CD4-positive, alpha-beta T cell treated with Interleukin-12 subunit alpha and Interleukin-12 subunit beta, for 1 hour (primary cell): ENCODE measurements at places on chromosomes 1 and 21.
A peak's percentile ranks its signal among the peaks of the same experiment; 100 is the strongest.

DNA sequence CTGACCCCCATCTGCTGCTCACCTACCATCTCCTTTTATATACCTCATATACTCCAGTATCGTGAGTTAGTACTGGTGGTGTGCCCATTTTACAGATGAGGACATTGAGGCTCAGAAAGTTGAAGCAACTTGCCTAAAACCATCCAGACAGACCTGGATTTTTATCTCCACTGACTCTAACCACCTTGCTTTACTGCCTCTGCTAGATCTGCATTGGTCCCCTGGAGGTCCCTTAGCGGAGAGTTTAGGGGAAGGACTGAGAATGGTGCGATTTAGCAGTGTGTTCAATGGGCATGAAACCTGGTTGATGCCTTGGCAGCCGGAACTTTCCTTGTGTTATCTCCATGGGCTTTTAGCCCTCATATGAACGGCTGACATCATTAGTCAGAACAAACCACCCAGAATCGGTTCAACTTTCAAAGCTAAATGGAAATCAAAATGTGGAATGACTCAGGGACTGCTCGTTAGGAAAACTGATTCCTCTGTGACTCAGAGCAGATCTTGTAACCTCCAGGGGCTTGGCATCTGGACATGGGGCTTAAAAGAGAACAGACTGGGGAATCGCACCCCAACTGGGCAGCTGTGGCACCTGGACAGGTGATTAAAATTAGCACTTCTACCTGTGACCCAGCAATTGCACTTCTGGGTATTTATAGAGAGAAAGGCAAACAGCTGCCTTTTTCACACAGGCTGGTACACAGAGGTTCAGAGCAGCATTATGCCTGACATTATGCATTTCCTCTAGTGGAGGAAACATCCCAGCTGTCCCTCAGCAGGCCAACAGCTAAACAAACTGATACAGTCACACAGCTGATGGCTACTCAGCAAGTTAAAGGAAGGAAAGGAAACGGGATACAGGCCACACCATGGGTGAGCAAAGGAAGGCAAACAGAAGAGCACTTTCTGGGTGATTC lies 25.3 kb downstream of the TMEM51 start:
- no peak for DNase-seq

DNA sequence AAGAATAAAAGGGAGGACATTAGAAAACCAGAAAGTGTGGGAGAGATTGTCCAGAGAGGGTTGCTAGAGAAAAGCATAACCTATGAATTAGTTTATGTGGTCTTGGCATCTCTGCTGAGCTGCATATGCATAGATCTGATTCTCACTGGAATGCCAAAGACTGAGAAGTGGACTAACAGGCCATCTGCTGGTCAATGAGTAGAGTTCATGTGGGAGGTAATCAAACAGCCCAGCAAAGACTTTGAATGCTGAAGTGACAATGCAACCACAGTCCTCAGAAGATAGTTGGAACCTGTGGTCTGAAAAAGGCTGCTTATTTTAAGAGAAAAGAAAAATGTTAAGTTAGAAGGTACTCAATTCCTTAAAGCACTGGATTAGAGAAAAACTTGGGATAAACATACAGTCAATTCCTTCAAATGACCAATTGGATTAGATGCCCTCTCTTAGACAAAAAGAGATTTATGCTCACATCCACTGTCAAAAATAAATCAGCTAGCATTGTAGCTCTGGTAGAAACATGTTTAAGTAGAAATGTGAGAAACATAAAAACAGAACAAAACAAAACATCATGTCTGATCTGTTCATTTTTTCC lies 382.8 kb downstream of the AMY1C start:
- no peak for DNase-seq

- no peak for DNase-seq
Observed at GRCh38 chr1:100316622-100317021, 35.7 kb upstream of the CDC14A start.

DNA sequence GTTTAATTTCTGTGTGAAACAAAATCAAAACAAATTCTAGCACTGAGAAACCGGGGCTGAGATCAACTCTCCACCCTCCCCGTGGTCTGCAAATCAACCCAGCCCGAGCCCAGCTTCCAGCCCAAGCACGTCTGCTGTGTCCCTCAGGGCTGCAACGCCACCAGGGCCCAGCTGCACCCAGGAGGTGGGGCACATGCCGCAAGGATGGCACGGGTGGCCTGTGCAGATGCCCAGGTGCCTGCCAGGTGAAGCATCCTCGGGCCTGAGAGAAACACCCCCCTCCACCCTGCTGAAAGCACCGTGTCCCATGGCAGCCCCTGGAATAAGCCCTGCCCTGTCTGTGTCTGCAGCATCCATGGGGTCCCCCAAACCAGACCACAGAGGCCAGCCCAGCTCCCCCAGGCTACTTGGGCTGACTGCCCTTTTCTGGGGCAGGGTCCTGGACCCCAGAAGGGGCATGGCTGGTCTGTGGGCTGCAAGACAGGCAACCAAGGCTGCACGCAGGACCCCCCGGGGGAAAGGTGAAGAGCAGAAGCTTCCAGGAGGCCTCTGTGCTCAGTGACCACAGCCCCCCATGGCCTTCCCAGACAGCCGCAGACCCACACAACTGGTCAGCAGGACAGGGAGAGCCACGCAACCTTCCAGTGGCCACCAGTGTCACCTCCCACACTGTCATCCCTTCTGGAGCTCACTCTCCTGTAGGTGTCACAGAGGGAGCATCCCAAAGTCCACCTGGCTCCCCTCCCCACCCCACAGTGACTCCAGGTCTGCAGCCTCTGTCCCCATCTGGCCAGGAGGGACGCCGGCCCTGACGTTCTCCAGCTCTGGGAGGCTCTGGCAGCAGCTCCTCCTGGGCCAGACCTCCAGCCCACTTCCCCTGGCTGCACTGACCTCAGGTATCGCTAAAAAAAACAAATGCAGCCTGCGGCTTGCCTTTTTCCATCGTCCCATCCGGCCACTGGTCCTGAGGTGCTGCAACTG lies 7.7 kb downstream of the WNT9A start:
- DNase-seq: no peak

- DNase-seq: peak; percentile 53
Observed at GRCh38 chr1:119141020-119141424, 569 bp upstream of the WARS2 start.

DNA sequence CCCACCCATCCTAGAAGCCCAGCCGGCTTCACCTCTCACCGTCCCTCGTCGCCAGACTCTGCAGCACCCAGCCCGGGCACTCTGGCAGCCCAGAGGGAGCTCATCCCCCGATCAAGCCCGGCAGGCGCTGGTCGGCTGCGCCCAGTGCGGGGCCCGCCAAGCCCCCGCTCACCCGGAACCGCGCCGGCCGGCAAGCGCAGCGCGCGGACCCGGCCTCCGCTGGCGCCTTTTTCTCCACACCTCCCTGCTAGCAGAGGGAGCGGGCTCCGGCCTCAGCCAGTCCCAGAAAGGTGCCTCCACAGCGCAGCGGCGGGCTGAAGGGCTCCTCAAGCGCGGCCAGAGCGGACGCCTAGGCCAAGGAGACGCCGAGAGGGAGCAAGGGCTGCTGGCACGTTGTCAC lies 2023.3 kb downstream of the NCAM2 start:
- DNase-seq: no peak

DNA sequence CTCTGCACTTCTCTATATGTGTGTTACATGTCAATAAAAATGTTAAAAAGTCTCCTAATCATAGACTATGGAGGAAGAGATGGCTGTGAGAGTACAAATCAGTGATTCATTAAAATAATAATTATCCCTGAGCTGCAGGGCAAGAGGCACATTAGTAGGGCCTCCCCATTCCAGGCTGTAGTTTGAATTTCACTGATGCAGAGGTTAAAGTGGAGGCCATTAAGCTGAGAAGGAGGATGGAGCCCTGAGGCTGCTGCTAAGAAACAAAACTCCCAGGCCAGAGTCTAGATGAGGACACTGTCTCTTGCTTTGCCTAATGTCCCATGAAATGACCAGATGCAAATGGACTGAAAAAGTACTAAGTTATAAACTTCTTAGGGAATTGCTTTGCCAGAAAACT lies 89.1 kb upstream of the WDR26 start:
- no peak for DNase-seq

DNA sequence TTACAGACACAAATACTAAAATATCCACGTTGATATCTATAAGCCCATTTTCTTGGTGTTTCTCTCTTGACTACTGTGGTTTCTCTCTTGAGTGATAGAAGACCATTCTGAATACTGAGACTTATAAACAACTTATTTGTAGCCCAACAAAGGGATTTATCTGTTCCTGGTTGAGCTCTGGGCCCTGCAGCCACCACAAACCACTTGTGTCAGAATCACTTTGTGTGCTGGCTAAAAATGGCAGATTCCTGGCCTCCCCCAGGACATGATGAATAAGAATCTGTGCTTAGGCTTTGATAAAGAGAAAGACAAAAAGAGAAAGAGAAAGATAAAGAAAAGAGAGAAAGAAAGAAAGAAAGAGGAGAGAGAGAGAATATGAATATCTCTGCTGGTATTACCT lies 18.9 kb upstream of the MCOLN2 start:
- DNase-seq: no peak

DNA sequence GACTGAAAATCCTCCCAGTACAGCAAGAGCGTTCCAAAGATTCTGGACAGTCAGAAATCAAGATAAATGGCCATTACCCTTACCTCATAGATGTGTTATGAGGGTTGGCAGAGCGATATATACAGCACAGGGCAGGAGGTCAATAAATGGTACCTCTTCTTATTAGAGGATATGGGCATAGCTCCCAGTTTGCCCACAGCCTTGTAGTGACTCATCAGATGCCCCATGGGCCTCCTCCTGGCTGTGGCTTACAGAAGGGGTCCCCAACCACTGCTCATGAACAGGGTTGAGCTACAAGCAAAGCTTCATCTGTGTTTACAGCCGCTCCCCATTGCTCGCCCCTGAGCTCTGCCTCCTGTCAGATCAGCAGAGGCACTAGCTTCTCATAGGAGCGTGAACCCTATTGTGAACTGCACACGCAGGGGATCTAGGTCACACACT lies 7.3 kb upstream of the IFNGR2 start:
- DNase-seq: no peak

DNA sequence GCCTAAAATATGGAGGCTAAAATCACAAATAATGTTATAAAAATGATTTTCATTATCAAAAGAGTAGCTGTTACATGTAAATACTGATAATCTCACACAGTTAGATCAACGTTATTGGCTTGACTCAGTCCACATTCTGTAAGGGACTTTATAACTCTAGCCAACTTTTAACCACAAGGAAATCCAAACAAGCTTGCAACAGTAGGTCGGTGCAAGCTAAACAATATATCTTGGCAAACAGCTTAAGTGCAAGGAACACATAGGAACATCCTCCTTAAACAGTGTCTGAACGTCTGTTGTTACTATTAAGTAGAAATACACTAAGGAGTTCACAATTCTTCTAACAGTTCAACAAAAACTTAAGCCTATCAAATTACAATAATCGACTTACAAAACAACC lies 126.7 kb downstream of the EIF4G3 start:
- no peak for DNase-seq

GRCh38 chr1:234208791-234209190 lies 164.5 kb upstream of the COA6 start:
- no peak for DNase-seq

DNA sequence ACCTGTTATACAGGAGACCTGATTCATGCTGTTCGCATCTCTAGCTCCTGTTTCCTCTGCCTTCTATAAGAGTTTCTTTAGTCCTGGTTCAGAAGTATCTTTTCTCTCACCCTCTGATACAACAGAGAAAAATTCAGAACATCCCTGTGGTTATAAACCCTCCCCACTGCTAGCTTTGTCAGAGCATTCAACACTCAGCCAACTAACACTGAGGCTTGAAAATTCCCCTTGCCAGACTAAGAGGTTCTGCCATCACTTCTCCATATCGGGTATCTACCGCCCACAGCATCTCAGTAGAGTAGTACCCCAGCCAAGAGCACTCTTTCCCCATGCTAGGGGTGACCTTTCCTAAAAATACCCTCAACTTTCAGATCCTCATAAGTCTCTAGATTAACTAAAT lies 19.6 kb upstream of the PIK3R3 start:
- no peak for DNase-seq

GRCh38 chr21:45055861-45056260 lies 18.5 kb upstream of the ADARB1 start:
- DNase-seq: no peak

GRCh38 chr21:42797522-42797921 lies 81.8 kb downstream of the WDR4 start:
- DNase-seq: no peak

GRCh38 chr21:36909901-36910561 lies 56.4 kb downstream of the HLCS start:
- no peak for DNase-seq

- DNase-seq: no peak
Observed at GRCh38 chr1:177472567-177472966, 301.8 kb downstream of the BRINP2 start.

DNA sequence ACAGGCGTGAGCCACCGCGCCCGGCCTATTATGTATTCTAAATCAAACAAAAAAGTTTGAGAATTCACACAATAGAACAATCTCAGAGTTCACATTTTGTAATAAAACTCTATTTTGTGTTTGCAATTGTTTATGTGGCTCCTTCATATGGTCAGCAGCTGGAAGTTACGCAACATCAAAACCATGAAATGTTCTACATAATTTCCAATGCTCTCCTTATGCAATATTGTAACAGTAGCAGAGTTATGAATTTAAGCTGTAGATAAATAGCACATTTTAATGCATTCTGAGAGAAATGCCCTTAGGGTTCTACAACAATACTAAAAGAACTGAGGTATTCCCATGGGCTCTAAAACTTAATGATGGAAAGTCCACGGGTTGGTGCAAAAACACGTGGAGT lies 62.3 kb upstream of the COL11A1 start:
- no peak for DNase-seq

DNA sequence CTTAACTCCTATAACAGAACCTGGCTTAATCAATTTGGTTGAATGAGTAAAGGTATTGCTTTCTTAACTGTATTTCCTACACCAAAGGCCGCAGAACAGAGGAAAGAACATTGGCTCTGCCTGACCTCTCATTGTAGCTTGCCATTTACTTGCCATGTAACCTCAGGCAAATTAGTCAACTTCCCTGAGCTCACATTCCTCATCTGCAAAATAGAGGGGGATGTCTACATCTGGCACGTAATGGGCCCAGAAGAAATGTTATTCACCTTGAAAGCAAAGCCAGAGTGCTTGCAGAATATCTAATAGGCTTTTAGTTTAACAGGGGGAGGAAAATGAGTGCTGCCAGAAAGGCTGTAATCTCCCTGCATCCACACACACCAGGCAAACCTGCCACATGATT lies 44.3 kb downstream of the LAMC2 start:
- DNase-seq: no peak

DNA sequence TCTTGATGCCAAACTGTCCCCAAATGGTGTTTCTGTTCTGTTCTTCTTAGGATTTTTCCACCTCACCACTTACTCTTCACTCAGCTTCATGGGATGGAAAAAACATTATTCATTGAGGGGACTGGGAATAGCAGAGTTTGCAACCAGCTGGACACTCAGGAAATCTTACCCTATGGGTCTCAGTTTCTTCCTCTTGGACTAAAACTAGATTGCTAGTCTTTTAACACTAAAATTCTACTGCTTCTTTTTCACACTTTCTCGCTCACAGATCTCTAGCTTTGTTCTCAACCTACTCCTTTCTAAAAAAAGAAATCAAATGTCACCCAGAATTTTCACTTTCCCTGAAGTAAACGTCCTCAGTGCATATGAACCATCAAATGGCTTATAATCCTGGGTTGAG lies 4.8 kb downstream of the KMO start:
- DNase-seq: no peak

- no peak for DNase-seq
Observed at GRCh38 chr1:30089024-30089430, 634.4 kb downstream of the MATN1 start.
